ENCODE measurements at places on chromosomes 3 and 15.
A peak's percentile ranks its signal among the peaks of the same experiment; 100 is the strongest.

DNA sequence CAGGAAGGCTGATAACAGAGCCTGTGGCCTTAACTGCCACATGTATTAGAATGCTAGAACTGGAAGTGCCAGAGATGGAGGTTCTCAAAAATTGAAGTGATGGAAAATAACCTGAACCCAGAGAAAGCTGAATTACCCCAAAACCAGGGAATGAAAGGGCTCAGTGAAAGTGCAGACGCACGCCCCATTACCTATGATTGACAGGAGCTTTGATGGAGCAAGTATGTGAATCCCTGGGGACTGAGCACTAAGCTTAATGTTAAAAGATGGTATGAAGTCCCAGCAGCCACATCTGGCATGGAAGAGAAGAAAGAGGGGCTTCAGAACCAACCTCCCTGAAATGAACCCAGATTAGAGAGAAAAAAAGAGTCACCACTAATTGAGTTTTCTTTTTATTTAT, 118.4 kb upstream of the FHIT start:
- no peak for DNase-seq

DNA sequence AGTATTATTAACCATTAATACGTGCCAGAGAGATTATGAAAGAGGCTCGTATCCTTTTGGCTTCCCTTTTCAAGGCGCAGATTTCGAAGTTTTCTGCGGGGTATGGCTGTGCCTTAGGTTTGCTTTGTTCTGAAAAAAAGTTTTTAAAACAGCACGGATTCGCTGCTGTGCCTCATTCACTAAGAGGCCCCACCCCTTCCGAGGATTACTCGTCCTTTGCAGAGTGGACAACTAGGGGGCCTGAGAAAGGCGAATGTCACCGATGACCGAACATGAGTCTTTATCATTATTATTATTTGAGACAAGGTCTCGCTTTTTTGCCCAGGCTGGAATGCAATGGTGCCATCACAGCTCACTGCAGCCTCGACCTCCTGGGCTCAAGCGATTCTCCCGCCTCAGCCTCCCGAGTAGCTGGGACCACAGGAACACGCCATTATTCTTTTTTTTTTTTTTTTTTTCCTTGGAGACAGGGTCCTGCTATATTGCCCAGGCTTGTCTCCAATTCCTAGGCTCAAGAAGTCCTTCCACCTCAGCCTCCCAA, 684 bp upstream of the RPS27L start:
- DNase-seq: peak; percentile 71

- no peak for DNase-seq
Observed at GRCh38 chr15:25866874-25867273, 3.7 kb upstream of the ATP10A start.

- DNase-seq: no peak
Observed at GRCh38 chr15:31447931-31448634, 121.4 kb downstream of the KLF13 start.

DNA sequence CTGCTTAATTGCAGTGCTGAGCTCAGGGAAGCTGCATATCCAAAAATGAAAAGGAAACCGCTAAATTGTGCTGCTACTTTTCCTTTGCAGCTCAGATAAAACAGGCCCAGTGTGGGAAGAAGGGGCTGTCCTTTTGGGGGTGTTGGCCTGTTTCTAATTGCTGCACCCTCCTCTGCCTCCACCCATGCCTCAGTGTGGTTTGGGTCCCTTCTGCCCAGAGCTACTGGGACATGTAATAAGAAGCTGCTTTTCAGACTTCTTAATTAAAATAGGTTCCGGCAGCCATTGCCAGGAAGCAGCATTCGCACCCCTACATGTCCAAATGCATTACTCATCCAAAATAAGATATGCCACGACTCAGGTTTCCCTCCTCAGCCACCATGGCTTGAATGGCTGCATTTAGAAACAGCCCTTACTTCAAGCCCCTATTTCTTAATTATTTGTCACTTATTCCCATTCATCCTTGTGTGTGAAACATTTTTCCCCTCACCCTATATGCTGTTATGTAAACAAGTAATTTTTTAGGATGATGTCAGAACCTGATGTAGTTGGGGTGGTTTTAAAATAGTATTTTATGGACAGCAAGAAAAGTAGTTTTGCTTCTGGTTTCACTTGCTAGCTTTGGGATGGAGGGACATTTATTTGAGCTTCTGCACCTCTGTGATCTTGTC, 235.9 kb upstream of the CTDSPL start:
- no peak for DNase-seq

GRCh38 chr3:36840453-36840921, 76.1 kb upstream of the DCLK3 start:
- DNase-seq: no peak

- DNase-seq: peak; percentile 26
Observed at GRCh38 chr3:107997671-107998070, 93.2 kb downstream of the CD47 start.

DNA sequence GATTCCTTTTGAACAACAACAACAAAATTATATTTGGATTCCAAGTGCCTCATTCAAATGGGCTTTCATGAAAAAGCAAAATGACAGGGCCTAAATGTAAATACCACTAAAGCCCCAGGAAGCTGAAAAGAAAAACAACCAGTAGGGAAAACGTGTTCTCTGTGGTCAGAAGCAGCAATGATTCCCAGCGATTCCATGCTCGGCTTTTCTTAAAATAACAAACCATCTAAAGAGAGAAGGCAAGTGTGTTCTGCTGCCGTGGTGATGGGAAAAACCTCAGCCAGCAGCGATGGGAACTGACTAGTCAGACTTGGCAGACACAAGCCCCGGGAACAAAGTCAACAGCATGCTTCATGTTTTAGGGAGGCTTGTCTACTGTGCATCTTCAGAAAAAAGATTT, 153.6 kb downstream of the TNIK start:
- DNase-seq: no peak

GRCh38 chr15:59532770-59533379, 78.7 kb upstream of the GCNT3 start:
- DNase-seq: peak; percentile 61

DNA sequence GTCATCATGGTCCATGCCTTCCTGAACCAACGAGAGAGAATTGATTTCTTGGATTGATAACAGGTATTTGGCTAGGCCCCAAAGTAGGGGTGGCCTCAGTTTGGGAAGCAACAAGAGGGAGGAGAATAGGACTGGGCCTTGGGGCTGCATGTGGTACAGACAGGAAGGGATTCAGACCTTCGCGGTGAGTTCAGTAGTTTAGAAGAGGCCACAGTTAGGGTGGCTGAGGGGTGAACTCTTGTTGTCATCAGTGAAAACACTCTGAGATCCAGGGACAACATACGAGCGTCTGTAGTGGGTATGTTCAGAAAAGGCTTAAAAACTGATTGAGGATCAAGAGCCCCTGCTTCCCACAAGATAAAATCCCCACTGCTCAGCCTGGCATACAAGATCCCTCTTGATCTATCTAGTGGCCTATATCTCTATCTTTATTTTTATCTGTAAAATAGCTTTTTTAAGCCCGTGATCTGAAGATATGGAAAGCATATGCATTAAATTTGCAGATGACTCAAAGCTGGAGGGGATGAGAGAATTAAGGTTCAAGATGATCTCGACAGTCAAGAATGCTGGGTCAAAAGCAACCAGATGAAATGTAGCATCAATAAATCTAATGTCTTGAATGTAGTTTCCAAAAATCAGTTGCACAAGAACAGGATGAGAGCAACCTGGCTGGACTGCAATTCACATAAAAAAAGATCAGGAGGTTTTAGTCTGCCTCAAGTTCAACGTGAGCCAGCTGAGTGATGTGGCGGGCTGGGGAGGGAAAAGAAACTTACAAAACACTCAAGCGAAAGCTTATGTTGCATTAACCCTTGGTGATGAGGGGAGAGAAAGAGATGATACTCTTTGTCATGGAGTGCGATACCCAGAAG, 221.1 kb upstream of the TLE3 start:
- DNase-seq: peak; percentile 28

DNA sequence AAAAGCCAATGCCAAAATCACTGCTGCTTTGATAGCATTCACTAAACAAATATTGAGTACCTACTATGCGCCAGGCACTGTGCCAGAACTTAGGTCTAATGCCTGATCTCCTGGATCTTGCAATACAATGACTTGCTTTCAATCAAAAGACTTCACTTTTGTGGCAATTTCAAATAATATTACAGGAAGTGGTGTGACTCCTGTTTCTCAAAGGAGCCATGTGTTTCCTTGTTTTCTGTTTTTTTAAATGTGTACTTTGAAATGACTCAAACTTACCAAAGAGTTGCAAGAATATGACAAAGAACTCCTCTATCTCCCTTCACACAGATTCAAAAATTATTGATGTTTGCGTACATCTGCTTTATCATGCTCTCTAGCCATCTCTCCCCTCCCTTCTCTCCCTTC, 18.3 kb downstream of the OSBPL10 start:
- no peak for DNase-seq

DNA sequence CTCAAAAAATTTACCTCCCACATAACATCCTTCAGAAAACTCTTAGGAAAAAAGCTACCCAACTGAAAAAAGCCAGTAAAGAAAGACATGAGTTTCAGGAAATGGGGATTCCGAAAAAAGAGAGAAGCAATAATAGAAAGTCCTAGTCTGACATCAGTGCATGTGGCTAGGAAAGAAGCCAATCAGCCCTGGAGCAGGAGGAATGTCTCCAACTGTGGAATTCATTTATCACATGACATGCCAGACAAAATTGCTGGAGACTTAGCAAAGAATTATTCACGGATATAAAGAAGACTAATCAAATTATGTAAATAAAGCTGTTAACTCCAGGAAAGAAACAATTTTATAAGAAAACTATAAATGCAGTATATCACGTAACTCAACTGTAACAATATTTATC, 258.9 kb upstream of the RARB start:
- peak; percentile 40 for DNase-seq

- DNase-seq: no peak
Observed at GRCh38 chr3:133812872-133813271, 7.3 kb downstream of the SRPRB start.

GRCh38 chr15:73946795-73947370, 20.6 kb downstream of the LOXL1 start:
- no peak for DNase-seq

DNA sequence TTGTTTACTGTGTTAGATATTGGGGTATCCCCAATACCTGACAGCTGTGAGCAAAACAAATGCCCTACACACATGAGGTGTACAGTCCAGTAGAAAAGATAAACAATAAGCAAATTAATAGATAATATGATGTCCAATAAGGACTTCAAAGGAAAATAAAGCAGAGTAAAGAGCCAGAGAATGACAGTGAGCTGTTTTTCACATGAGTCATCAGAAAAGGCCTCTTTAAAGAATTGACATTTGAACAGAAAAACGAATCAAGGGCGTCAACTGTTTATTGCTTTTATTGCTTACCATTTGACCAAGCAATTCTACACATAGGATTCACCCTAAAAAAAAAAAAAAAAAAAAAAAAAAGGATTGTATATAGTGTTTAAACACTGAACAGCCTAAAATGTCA, 96.6 kb upstream of the FLNB start:
- DNase-seq: no peak

- no peak for DNase-seq
Observed at GRCh38 chr3:125168711-125169393, 43.7 kb downstream of the SLC12A8 start.

- no peak for DNase-seq
Observed at GRCh38 chr3:115517457-115518050, 105.8 kb upstream of the GAP43 start.
